ENCODE measurements at places on chromosomes 4 and X.

GRCh38 chrX:134026565-134027311 is 41.3 kb upstream of the GPC3 start:
- DNase-seq: no peak

DNA sequence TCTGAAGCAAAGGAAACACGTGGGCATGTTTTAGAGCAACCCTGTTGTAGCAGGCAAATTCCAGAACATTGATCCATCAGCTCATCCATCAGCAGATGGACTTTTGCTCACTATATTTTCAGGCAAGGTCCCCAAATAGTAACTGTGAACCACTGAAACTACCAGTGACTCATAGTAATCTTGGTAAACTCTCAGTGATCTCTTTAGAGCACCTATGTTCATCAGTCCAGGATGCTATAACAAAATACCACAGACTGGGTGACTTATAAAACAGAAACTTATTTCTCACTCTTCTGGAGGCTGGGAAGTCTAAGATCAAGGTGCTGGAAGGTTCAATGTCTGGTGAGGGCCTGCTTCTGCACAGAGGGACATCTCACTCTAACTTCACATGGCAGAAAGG is 28.9 kb upstream of the BTC start:
- DNase-seq: no peak

DNA sequence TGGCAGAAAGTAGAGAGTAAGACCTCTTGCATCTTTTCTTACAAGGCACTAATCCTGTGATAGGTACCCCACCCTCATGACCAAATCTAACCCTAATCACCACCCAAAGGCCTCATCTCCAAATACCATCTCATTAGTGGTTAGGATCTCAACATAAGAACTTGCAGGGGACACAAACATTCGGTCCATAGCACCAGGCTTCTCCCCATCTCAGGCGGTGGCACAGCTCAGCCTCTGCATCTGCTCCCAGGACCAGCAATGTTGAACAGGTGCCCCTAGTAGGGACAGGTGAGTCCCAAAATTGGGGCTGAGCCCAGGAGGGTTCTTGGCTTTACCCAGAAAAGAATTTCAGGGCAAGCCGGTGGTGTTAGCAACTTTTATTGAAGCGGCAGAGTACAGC is 8.4 kb upstream of the MRFAP1 start:
- no peak for DNase-seq

- no peak for DNase-seq
These were observed 127.0 kb downstream of the CCNG2 start for GRCh38 chr4:77284036-77284435.

GRCh38 chrX:154485150-154486051 is 1.0 kb downstream of the UBL4A start:
- DNase-seq: no peak

DNA sequence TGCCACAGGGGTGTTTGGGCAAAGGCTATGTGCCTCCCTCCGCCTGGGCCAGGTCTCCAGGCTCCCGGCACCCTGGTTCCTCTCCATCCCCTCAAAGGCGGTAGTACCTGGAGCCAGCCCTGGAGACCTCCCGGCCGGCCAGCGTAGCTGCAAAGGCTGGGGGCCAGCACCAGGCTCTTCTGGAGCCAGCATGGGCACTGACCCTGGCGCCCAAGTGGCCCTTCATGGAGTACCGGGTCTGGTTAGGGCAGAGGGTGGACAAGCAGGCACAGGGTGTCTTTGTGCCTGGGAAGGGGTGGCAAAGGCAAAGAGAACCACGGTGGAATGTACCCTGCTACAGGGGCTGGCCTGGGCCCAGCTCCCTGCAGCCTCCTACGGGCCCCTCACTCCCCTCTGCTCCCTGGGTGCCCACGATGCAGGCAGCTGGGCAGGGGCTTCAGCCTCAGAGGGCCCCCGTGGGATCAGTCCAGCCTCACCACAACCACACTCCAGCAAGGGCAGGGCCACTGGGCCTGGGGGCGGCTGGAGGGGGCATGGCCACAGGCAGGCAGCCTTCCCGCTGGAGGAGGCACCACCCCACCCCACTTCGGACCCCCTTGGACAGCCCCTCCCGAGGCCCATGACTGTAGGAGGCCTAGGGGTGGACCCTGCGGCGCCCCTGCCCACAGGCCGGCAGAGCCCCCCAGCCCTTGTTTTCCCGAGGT is 112.9 kb upstream of the NKX1-1 start:
- DNase-seq: no peak

DNA sequence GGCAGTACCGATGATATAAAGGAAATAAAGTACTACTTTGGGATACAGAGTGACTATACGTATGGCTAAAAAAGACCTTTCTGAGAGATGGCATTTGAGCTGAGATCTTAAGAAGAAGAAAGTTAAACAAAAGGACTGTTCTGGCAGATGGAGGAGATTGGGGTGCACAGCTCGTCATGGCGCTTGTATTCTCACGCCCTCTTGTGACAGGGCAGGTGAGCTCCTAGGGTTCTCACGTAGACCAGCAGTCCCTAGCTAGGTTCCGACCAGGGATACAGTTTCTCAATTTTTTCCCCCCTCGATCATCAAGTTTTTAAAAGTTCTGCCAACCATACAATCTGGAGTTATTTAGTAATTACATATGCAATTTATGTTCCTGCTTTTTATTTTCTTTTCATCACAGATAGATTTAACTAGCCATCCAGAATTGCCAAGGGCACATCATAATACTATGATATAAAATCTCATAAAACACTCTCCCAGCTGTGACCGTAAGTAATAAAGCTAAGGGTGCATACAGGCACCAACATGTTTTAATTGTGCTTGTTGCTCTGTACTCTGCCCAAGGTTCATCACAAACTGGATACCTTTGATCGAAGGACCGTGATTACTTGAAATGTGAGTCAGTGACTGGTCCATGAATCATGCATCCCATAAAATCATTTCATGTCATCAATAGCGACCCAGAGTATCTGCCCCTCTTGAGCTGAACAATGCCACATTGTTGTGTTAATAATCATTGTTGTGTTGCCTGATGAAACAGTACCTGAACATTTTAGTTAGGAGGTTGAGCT is 69.4 kb upstream of the ZNF518B start:
- no peak for DNase-seq

DNA sequence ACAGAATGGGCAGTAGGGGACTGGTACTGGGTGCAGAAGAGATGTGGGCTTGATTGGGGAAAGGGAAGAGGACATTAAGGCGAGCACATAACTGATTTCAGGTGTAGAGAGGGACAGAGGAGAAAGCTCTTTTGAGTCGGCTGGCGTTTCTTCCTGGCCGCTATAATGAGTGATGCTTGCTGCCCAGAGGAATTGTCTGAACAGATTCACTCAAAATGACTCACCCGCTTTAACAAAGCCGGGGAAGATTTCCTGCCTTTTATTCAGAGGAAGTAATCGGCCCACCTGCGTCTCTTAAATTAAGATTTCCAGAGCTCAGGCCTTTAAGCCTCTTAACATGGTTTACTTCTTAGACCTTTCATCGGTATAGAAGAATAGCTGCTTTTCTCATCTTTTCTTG is 102.1 kb upstream of the AP1S2 start:
- no peak for DNase-seq

DNA sequence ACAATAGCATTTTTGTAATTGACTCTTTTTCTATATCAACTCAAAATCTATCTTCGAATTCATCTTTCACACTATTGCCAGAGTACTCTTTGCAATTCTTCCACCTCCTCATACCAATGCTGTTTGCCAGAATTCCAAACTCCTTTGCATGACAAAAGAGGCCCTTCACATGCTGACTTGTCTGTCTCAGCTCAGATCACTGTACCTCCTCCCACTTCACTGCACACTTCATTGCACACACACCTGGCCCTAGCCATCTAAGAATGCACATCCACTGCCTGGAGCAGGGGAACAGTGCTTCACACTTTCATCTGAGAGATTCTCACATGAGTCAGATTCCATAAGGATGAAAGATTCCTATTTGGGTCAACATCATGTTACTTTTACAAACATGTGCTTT is 56.5 kb downstream of the PRDM5 start:
- DNase-seq: no peak

DNA sequence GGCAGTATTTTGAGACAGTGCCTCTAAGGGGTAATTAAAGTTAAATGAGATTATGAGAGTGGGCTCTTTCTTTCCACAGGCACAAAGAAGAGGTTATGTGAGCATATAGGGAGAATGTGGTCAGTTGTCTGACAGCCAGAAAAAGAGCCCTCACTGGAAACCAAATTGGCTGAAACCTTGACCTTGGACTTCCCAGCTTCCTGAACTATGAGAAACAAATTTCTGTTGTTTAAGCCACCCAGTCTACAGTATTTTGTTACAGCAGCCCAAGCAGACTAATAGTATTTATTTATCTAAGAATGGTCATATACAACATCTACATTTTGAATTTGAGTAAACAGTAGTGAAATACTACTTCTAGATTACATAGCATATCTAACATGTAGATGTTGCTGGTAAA is 473.8 kb downstream of the IL15 start:
- no peak for DNase-seq
